Aorta (tissue), 5 donors: ENCODE measurements at places on chromosomes 7 and 10. TPM values are rescaled to one million over a fixed set of nuclear protein-coding genes. Genes with fewer than 3 reads are reported as not detected.

DNA sequence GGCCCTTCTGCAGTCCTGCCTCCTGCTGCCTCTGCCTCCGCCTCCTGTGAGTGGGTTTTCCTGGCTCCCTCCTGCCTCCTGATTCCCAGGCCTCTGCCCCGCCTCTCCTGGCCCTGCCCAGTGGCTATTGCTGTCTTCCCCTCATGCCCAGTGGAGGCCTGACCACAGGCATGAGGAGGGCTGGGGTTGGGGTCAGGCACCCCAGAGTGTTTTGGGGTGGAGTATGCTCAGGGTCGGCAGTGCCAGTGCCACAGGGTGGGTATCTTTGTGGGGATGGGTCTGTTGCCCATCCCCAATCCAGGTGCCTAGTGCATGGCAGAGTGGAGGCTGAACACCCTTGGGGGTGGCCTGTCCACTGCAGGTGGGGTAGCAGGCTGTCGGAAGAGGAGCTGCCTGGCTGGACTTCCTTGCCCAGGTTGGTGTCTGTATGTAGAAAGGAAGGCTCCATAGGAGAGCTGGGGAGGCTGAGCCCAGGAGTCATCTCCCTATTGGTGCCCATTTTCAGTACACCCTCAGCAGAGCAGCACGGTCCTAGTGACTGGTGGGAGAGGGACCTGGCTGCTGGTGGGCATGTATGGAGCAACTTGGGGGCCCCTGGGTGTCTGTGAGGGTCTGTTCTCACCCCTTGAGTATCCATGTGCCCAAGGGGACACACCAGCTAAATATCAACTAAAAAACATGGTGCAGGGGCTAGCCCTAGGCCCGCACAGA, 62.2 kb downstream of the ARHGAP22 start:
- no peak overlapping the region for H3K27ac ChIP-seq
- H3K36me3 ChIP-seq: no peaks in the 10 kb centered on the region
- H3K4me3 ChIP-seq: no peak overlapping the region
- DNase-seq: no peak
- no peaks in the 10 kb centered on the region for H3K4me1 ChIP-seq
- H3K27me3 ChIP-seq: no peaks in the 10 kb centered on the region

DNA sequence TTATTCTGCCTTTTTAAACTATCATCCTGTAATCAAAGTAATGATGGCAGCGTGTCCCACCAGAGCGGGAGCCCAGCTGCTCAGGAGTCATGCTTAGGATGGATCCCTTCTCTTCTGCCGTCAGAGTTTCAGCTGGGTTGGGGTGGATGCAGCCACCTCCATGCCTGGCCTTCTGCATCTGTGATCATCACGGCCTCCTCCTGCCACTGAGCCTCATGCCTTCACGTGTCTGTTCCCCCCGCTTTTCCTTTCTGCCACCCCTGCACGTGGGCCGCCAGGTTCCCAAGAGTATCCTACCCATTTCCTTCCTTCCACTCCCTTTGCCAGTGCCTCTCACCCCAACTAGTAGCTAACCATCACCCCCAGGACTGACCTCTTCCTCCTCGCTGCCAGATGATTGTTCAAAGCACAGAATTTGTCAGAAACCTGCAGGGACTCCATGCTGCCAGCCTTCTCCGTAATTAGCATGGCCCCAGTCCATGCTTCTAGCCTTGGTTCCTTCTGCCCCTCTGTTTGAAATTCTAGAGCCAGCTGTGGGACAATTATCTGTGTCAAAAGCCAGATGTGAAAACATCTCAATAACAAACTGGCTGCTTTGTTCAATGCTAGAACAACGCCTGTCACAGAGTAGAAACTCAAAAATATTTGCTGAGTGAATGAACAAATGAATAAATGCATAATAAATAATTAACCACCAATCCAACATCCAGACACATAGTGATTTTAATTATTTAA, 151.7 kb downstream of the EGFR start:
- H3K36me3 ChIP-seq: no peaks in the 10 kb centered on the region
- no peaks in the 10 kb centered on the region for H3K27me3 ChIP-seq
- no peaks in the 10 kb centered on the region for H3K4me1 ChIP-seq
- no peak overlapping the region for H3K4me3 ChIP-seq
- no peak for DNase-seq

DNA sequence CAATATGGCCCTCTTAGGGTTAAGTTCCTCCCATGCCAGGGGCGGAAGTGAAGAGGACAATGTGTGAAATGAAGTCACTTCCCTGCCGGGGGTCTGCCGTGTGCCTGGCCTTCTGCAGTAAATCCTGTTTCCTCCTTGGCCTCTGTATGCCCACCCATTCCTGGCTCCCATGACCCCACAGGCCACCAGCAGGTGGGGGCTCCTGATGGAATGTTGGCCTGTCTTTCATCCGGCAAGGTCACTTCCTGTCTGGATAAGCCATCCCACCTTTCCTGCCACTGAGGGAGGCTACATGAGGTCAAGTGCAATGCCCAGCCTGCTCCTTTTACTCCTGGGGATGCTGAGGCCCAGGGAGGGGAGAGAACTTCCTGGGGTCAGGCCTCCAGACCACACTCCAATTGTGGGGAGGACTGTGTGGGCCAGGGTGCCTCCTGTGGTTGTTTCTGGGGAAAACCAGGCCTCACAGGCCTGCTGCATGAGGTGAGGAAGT, 22.3 kb downstream of the PALD1 start:
- H3K4me3 ChIP-seq: no peak overlapping the region
- H3K27ac ChIP-seq: no peak overlapping the region
- no peaks in the 10 kb centered on the region for H3K4me1 ChIP-seq
- H3K27me3 ChIP-seq: no peaks in the 10 kb centered on the region
- no peak for DNase-seq
- H3K36me3 ChIP-seq: no peaks in the 10 kb centered on the region

GRCh38 chr10:76769161-76769560, 868.4 kb downstream of the KCNMA1 start:
- no peak overlapping the region for H3K27ac ChIP-seq
- no peaks in the 10 kb centered on the region for H3K4me1 ChIP-seq
- no peaks in the 10 kb centered on the region for H3K36me3 ChIP-seq
- DNase-seq: no peak
- H3K27me3 ChIP-seq: no peaks in the 10 kb centered on the region
- no peak overlapping the region for H3K4me3 ChIP-seq

DNA sequence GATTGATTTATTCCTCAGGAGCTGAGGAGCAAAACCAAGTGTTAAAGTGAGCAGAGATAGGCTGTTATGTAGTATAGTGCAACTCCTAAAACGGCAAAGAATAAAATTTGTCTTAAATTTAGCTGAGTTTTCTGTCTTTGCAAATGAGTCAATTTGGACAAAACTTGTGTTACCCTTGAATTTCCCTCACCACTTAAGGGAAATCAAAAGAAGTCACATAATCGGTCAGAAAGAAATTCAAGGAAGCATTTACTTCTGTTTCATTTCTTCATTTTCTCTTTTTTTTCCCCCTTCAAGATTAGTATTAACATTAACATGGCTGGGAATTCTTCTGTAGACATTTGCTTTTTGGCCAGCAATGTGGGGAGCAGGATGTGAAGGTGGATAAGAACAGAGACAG, 13.9 kb downstream of the LSMEM1 start:
- peaks cover 4% of the 10 kb centered on the region for H3K36me3 ChIP-seq
- H3K27ac ChIP-seq: no peak overlapping the region
- H3K4me1 ChIP-seq: no peaks in the 10 kb centered on the region
- DNase-seq: no peak

- H3K27me3 ChIP-seq: no peaks in the 10 kb centered on the region
- H3K36me3 ChIP-seq: no peaks in the 10 kb centered on the region
- H3K4me1 ChIP-seq: no peaks in the 10 kb centered on the region
Measured at GRCh38 chr7:142168746-142169145, 57.2 kb downstream of the MGAM2 start.

DNA sequence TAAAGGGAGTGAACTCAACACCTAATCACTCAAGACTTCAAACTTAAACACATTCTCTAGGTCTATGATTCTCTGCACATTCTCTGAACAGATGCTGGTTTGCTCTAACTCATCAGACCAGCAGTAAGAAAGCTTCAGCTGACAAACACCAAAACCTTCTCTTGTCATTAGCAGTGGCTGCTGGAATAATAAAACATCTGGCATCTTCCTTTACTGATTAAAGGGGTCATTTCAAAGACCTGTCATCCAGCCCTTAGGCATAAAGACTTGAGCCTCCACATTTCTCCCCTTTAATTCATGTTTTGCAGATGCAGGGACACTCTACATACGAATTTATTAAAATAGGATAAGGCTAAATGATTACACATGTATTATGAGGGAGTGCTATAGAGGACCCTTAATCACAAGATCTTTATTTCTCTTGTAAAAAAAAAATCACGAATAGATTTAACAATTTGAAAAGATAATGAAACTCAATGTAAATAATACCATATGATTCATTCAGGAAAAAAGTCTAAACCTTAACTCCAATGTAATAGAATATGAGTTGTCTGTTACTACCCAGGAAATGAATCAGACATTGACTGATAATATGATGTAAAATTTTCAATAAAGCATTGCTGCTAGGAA, 152.4 kb upstream of the GNAI1 start:
- H3K27me3 ChIP-seq: no peaks in the 10 kb centered on the region
- no peaks in the 10 kb centered on the region for H3K4me1 ChIP-seq
- DNase-seq: no peak
- no peak overlapping the region for H3K27ac ChIP-seq
- no peak overlapping the region for H3K4me3 ChIP-seq

DNA sequence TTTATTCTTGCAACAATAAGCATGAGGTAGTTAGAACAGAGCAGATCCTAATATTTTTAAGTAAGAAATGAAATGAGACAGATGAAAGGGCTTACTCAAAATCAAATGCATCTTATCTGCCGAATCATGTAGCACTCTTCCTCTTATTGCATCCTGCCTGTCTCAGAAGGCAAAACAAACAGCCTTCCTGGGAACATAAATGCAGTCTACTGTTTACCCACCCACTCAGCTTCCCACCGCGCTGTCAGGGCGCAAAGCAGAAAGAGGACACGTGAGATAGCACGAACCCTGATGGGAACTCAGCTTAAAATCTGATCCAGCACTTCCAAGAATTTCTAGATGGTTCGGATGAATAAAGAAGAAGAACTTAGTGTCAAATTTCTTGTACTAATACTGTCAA, 114.4 kb upstream of the CDK1 start:
- DNase-seq: no peak
- no peak overlapping the region for H3K27ac ChIP-seq
- no peaks in the 10 kb centered on the region for H3K4me1 ChIP-seq
- no peaks in the 10 kb centered on the region for H3K27me3 ChIP-seq
- H3K36me3 ChIP-seq: no peaks in the 10 kb centered on the region

Gene GATA3
- total RNA-seq: 2.0 TPM

Gene UPK3BL2
- total RNA-seq: 19.5 TPM

Gene ACTL6B
- total RNA-seq: not detected

Gene CCAR1
- total RNA-seq: 49.4 TPM
